CD4-positive, alpha-beta T cell treated with Interleukin-10 for 1 hour (primary cell): ENCODE measurements at places on chromosomes 4 and X.
A peak's percentile ranks its signal among the peaks of the same experiment; 100 is the strongest.

GRCh38 chr4:10033191-10033881 lies 12.0 kb upstream of the SLC2A9 start:
- no peak for DNase-seq

GRCh38 chr4:16893141-16893651 lies 5.2 kb downstream of the LDB2 start:
- DNase-seq: no peak

DNA sequence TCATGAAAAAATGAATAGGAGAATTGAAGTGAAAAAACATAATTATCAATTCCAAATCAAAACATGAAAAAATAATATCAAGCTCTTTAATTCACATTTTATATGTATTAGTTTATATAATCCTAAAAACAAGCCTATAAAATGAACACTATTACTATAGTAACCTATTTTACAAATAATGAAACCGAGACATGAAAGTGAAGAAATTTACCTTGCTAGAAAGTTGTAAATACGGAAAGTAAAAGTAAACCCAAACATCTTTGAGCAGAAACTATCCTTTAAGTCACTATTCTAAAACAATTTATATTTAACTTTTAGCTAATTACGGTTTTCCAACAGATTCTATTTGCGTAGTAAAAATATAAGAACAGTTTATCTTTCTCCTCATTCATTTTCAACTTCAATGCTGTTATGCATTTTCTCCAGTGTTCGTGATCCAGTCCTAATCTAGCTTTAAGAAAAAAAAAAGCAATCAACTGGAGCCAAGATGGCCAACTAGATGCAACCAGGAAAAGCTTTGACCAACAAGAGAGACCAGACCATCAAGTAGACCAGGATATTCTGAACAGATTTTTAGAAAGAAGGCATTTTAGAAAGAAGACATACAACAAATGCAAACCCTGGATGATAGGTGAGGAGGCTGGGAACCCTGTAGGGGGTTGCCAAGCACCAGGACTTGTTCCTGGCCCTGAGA lies 67.0 kb downstream of the DDX53 start:
- DNase-seq: no peak

DNA sequence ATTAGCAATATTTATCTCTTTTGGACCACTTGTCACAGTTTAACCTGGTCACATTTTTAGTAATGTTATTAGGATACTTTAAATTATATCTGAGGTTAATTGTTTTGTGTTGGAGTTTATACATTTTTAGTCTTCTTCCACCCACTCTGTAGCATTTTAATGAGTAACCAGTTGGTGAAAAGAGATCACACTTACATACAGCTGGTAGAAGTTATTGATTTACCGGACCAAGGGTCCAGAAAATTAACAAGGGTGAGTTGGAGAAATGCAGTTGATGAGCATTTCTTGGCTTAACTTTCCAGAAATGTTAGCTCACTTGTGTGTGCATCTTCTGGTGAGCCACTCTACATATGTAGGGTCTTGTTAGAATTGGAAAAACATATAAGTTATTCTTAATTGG lies 219.6 kb downstream of the GRXCR1 start:
- DNase-seq: no peak

DNA sequence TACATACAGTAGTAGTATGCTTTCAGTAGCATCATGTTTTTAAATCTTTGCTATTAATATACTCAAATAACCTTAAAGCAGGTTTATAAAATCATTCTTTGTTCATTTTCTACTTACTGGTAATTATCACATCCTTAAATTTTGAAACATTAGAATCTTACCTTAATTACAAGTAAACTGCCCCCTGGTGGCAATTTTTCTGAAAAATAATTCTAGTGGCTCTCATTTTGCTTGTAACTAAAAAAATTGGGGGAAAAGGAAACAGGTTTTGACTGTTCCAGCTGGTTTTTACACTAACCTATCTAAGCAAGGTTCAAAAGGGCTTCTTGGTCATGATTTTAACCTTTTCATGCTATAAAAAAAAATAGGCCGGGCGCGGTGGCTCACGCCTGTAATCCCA lies 18.5 kb upstream of the DCAF4L1 start:
- peak; percentile 37 for DNase-seq

DNA sequence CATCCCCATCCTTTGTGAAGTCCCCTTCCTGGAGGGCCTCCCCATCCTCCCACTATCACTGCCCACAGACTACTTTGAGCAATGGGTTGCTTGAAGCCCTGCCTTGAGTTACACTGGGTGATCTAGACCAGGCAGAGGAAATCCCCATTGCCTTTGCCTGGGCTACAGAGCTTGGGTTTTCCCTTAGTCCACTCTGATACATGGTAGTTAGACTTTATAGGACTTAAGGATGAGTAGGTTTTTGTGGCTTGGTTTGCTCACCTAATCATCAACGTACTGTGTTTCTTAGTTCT lies 56.6 kb downstream of the TMEM131L start:
- DNase-seq: peak; percentile 66

GRCh38 chr4:143346206-143346605 lies 9.5 kb downstream of the GAB1 start:
- DNase-seq: no peak

GRCh38 chr4:10239982-10240654 lies 123.5 kb upstream of the WDR1 start:
- DNase-seq: no peak

DNA sequence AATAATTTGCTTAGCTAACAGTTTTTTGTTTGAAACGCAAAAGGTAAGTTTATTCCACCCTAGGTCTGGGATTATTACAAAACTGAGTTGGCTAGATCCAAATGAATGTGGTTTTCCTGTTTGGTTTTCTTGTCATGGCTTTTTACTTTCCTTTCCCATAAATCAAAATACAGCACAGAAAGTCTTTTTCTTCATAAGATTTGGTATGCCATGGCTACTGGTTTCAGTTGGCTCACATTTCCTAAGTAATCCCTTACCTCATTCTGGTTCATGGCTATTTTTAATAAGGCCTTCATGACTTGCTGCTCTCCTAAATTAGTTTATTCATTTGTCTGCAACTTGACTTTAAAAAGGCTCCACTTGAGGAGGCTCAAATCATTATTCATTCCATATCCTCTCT lies 12.9 kb upstream of the PAK3 start:
- DNase-seq: no peak

DNA sequence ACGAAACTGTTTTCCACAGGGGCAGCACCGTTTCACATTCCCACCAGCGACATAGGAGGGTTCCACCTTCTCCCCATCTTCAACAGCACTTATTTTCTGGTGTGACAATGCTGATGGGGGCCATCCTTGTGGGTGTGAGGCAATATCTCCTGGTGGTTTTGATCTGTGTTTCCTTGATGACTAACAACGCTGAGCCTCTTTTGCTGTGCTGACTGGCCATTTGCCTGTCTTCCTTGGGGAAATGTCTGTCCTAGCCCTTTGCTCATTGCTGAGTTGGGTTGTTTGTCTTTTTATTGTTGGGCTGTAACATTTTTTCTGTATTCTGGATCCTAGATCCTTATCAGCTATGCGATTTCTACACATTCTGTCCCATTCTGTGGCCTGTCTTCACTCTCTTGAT lies 33.7 kb downstream of the ATP2B3 start:
- DNase-seq: no peak

DNA sequence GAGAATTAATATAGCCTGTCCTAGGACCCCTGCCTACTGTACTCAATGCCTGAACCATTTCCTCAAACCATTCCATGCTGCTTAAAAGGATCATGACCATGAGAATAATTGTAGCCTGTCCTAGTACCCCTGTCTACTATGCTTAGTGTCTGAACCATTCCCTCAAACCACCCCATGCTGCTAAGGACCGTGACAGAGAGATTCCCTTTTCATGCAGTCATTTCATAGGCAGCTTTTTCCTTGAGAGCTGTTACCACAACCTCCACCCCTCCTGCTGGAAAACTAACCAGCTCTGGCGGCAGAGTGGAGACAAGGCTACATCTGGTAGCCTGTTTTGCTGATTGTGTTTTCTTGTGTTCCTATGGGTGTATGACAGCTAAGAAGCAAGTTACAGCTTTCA lies 174.9 kb upstream of the SMARCAD1 start:
- no peak for DNase-seq

- DNase-seq: no peak
Observed at GRCh38 chr4:11549525-11549924, 120.8 kb upstream of the HS3ST1 start.

DNA sequence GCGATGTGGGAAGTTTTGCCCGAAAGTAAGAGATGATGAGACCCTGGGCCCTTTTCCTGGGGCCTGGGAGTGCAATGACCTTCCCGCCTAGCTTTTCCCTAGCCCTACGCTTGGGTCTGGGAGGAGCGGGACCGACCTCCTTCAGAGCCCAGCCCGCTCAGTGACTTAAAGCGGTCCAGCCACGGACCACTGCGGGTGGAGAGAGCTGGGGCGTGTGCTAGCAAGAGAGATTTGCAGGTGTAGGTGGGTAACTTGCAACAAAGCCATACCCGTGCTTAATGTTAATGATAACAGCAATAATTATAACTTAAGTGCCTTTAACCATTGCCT lies 503 bp upstream of the PDE5A start:
- DNase-seq: no peak

- peak; percentile 23 for DNase-seq
Observed at GRCh38 chrX:63506320-63506719, 155.2 kb upstream of the SPIN4 start.

DNA sequence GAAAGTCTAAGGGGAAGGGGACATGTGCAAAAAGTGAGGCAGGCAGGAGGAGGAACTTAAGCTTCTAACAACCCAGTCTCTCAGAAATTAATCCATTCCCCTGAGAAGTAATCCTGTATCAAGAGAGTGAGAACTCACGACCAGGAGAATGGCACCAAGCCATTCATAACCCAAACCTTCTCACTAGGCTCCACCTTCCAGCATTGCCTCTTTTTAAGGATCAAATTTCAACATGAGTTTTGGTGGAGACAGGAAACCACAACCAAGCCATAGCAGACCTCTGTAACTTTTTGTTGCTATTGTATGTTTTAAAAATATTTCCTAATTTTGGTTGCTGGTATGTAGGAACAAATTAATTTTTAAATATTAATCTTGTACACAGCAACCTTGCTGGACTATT lies 32.8 kb downstream of the PASD1 start:
- no peak for DNase-seq

- DNase-seq: no peak
Observed at GRCh38 chrX:22577181-22577580, 304.5 kb downstream of the CBLL2 start.

GRCh38 chr4:176753049-176753448 lies 39.7 kb downstream of the VEGFC start:
- no peak for DNase-seq

DNA sequence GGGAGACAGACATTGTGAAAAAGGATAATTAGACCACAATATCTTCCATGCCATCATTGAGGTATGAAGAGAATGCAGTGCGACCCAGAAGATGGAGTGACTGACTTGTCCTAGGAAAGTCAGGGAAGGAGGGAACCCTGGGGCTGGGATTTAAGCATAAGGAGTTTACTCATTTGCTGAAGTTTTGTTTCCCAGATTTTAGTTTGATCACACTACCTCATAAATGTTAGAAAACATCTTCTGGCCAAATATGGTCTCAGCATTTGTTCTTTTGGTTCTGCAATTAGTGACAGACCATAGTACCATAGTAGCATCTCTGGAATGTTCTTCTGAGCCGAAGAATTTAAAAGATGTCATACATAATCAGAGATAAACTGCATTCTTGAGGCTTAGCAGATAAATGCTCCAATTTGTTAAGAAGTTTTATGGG lies 96.5 kb upstream of the PGRMC2 start:
- no peak for DNase-seq

GRCh38 chr4:4781936-4782707 lies 77.3 kb upstream of the MSX1 start:
- DNase-seq: no peak

- peak; percentile 54 for DNase-seq
Observed at GRCh38 chr4:1347410-1347864, 429 bp downstream of the UVSSA start.

DNA sequence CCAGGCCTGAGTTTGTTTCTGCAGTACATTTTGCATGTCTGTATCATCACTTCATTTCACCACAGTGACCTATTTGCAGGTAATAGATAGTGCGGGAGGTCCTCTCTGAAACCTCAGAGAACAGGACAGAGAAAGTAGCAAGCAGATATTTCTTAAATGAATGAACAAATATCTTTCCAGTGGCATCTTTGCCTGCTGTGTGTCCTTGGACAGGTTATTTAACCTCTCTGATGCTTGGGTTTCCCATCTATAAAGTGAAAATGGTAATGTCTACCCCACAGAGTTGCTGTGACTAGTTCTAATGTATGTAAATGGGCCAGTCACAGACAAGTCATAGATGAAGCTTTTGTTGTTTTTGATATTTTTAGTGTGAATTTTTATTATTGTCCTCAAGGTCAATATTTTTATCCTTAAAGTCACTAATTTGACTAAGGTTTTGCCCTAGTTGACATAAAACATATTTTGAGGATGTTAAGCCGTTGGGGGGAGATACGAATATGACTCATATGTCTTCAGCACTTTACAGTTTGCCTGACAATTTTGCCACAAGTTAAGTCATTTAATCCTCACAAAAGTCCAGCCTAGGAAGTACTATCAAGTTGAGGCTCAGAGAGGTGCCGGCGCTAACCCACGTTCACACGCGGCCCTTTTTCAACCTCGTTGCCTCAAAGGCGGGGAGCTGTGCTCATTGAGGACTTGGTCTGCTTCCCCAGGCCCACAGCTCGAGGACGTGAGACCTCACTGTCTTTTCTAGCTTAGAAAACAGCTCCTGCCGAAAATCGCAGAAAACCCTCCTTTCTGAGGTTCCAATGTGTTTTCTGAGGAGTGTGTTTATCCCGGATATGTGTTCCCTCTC lies 126.7 kb upstream of the STX18 start:
- no peak for DNase-seq

DNA sequence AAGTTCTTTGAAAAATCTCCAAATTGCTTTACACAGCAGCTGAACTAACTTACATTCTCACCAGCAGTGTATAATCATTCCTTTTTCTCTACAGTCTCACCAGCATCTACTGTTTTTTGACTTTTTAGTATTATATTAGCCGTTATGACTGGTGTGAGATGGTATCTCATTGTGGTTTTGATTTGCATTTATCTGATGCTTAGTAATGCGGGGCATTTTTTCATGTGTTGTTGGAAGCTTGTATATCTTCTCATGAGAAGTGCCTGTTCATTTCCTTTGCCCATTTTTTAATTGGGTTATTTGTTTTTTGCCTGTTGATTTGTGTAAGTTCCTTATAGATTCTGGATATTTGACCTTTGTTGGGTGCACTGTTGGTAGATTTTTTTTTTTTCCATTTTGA lies 931.7 kb downstream of the CENPC start:
- DNase-seq: no peak

DNA sequence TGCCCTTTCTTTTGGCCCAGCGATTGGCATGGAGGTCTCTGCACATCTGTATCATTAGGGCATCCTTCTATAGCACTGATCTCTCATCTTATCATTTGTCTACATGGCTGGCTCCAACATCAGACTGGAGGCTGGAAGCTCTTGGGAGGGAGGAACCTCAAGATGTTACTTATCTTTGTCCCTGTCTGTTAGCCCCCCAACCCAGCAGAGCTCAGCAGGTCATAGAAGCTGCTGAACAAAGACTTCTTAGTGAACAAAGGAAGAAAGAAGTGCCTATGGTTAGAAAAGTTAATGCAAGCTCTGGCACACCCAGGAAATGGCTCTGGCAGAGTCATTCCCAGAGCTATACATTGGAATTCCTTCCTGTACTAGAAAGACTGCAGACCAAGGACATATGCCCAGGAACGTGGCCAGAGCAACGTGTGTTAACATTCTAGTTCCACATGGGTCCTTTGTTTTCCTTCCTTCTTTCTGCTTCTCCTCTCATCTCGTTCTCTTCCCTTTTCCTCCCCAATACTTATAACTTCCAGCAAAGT lies 74.0 kb downstream of the SEL1L3 start:
- DNase-seq: no peak
